Stimulated activated CD4-positive, alpha-beta T cell treated with anti-CD3 and anti-CD28 coated beads, Interleukin-15, amount 100 ng/mL, for 24 hours (primary cell): ENCODE measurements at places on chromosomes 6 and 20.

DNA sequence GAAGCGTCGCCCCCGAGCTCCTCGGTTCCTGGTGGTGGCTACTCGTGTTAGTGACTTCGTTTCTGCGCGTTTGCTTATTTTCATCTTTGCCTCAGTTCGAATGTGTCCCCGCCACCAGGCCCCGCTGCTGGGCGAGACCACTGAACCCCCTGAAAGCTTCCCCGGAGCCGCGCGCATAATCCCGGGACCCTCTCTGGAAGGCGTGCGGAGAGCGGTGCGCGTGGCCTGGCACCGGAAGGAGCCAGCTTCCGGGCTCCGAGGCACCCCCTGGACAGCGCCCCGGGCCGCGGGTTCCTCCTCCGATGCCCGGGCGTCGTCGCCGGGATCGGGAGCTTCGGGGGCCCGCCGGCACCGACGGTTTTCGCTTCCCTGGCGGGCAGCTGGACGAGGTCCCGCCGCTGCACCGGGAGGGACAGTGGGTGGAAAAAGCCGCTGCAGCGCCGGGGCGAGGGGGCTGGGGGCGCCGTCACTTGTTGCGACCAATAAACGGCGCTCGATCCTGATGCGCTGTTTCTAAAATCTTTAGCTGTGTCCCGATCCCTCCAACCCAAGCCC is 643 bp upstream of the SLC35D3 start:
- DNase-seq = peak; percentile 17

DNA sequence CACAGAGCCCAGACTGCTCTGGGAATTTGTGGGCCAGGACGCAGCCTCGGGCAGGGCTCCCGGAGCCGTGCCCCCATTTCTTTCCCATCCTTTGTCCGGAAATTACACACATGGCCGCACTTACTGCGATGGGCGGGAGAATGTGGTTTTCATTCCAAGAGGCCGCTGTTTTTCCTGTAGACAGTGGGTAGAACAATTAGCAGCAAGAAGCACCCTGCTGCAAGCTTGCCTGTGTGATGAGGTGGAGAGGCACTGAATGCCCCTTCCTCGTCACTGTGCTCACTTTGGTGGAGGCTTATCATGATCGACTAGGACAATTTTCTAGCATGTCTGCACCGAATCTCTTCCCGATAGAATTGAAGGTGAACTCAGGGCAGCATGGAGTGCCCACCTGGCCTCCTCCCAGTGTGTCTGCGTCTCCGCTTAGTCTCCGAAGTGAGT is 102.8 kb downstream of the DACT2 start:
- DNase-seq = no peak

DNA sequence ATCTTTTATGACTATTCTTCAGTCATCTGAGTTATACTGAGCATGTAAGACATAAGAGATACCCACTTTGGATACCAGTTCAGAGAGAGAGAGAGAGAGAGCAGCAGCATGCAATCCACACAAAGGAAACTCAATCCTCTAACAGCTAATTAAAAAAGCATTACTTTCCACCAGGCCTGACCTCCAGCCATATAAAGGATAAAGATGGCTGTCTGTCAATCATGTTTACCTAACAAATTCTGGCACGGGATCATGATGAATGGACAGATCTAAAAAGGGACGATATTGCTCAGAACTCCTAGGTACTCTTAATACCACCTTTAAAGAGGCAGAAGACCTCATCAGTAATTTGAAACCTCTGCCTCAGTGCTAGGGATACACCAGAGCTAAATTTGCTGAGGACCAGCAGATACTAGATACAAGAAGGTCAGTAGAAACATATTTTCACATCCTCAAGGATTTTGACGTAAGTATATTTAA is 159.2 kb downstream of the RPS12 start:
- DNase-seq = no peak

DNA sequence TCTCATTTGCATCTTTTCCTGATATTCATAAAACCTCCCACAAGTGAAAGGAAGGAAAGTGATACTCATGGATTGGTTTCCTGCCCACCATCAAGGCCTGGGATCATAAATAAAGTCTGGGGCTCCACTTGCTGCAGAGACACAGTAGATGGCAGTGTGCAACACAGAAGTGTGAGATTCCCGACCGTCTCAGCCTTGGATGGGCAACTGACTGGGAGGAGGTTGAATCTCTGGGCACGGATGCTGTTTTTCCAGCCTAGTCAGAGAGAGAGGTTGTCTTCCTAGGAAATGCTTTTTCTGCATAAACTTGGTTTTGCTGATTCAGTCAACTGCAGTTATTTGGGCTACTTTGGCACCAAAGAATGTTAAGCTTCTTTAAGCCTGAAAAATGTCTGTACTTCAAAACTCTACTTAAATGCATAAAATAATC is 9.9 kb upstream of the RFPL4B start:
- DNase-seq = no peak

- DNase-seq = no peak
These were observed 92.3 kb upstream of the ELOVL5 start for GRCh38 chr6:53441035-53441493.

- no peak for DNase-seq
These were observed 2.6 kb downstream of the GHRH start for GRCh38 chr20:37259031-37259430.

DNA sequence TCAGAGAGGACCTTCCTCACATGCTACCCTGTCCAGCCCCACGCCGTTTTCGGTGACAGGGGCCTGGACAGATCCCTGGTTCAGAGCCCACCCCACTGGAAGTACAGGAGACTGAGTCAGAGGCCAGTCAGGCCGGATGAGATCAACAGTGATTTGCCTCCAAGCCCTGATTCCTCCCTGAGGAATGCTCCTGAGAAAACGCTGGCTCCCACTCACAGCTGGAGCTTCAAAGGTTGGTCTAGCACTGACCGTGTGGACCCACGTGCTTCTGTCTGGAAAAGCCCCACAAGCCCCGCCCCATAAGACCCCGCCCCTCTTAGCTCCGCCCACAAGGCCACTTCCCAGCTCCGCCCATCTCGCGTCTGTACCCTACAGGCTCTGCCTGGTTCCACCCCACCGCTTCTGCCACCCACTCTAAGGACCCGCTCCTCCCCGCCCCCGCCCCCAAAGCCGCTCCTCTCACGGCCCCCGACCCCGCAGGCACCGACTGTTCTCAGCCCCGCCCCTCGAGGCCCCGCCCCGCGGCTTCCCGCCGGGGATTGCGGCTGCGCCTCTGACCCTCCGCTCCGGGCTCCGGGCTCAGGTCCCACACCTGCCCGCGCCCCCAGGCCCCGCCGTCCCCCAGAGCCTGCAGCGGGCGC is 64.9 kb upstream of the BHLHE23 start:
- DNase-seq = peak; percentile 46

DNA sequence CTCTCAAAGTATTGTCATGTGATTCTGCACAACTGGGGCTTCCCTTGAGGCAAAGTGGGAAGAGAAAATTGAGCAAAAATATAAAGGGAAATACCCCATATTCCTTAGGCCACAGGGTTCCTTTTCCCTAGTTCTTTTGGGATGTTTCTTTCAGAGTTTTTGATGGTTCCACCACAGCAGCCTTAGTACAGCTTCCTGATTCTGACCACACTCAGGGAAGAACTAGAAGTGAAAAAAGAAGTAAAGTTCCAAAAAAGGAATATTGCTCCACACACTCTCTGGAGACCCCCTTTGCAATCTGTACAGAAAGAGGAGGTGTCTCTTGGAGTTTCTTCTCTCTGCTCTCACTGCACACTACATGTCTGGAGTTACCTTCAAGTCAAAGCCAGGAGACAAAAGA is 27.9 kb upstream of the HLA-DQA2 start:
- no peak for DNase-seq

- DNase-seq = no peak
These were observed 28.9 kb downstream of the THBS2 start for GRCh38 chr6:169224716-169225115.

- no peak for DNase-seq
These were observed 305.2 kb upstream of the CITED2 start for GRCh38 chr6:139679516-139680179.

GRCh38 chr20:32040142-32040953 is 11.7 kb upstream of the HCK start:
- no peak for DNase-seq

DNA sequence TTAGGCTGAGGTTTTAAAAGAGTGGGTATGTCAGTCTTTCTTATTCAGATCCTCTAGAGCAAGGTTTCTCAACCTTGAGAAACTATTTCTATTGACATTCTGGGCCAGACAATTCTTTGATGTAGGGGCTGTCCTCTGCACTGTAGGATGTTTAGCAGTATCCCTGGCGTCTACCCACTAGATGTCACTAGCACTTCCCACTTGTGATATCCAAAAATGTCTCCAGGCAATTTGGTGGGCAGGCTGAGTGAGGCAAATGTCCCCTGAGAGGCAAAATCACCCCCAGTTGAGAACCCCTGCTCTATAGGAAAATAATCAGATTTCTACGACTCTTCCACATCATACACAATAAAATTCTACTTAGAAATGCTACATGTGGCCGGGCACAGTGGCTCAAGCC is 7.7 kb upstream of the ZKSCAN8 start:
- DNase-seq = peak; percentile 19
